ENCODE measurements at places on chromosomes 1 and 21. TPM values are rescaled to one million over a fixed set of nuclear protein-coding genes. Genes with fewer than 3 reads are reported as not detected.

DNA sequence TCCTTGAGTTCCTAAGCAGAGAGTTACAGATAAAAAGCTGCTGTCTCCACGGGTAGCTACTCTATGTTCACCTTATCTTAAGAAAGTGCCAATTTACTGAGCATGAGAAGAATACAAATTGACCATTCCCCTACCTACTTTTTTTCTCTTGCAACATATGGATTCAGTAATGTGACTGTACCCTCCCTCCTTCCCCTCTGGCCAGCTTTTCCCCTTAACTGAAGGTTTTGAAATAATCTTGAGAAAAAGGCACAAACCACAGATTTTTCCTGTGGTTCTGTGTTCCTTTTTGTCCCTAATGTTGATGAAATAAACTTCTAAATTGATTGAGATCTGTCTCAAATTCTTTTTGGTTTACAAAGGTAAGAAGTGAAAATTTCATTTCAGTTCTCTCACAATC is 2.6 kb upstream of the CD2 start:
- no peak for DNase-seq

- no peak for DNase-seq
Observed at GRCh38 chr1:225814381-225814780, 4.5 kb downstream of the EPHX1 start.

GRCh38 chr1:21641076-21641475 is 28.1 kb downstream of the RAP1GAP start:
- DNase-seq, result no peak

DNA sequence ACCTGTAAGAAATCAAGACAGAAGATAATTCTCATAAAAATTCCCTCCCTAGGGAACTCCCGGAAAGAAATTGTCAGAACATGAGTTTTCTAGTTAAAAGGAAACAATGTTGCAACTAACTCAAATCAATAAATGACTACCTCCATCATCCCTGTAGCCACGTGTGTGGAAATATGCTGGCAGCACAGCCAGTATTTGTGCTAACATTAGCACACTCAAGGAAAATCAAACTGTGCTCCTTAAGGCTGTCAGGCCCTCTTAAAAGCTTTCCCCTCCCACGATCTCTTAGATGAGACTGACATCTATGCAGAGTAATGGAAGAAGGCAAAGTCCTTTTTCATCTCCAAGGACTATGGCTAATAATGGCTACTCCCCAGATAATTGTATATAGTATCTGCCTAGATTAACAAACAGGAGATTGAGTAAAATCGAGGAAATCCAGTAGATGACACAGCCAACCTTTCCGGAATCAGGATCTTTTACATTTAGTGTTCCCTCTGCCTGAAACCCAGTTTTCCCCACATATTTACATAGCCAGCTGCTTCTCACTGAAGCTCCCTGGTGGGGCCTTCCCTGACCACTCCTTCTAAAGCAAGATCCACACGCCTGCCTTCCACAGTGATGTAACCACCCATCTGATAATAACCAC is 50.9 kb upstream of the NR5A2 start:
- no peak for DNase-seq

DNA sequence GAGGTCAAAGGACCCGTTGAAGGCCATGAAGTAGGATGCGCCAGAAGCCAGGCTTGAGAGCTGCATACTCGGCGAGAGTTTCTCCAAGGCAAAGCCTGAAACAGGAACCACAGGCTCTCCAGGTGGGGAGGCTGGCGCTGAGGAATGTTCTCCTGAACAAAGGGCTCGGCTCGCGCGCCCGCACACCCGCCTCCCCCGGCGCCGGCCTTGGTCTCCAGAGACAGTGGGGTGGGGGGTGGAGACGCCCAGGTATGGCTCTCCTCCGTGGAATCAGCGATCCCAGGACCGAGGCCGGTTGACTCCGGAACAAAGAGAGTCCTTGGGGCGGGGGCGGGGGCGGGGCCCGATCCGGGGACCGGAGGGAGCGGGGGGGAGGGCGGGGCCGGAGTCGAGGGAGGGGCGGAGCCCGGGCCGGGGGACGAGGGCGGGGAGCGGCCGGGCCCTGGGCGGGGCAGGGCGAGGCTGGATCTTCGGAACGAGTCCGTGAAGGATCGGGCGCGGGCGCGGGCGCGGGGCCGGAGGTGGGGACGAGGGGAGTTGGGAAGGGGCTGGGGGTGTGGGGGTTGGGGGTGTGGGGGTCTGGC is 85.0 kb downstream of the NKAIN1 start:
- peak; percentile 96 for DNase-seq

DNA sequence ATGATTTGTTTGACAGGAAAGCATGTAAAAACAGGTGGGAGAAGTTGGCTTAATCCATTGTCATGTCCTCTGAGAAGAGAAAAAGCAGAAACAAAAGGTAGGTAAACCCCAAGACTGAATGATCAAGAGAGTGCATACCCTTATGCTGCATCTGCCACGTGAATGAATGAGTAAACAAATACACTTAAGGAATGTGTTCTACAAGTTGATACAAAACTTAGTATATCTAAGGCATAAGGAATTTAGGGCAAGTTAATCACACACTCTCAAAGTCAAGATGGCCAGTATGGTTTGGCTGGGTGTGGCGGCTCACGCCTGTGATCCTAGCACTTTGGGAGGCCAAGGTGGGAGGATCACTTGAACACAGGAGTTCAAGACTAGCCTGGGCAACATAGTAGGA is 34.2 kb downstream of the HMCN1 start:
- no peak for DNase-seq

GRCh38 chr1:23344987-23345472 is 946 bp upstream of the HNRNPR start:
- peak; percentile 76 for DNase-seq

Gene EPHB2
- 8.7 TPM for total RNA-seq
